ENCODE measurements at places on chromosomes 4 and X.

DNA sequence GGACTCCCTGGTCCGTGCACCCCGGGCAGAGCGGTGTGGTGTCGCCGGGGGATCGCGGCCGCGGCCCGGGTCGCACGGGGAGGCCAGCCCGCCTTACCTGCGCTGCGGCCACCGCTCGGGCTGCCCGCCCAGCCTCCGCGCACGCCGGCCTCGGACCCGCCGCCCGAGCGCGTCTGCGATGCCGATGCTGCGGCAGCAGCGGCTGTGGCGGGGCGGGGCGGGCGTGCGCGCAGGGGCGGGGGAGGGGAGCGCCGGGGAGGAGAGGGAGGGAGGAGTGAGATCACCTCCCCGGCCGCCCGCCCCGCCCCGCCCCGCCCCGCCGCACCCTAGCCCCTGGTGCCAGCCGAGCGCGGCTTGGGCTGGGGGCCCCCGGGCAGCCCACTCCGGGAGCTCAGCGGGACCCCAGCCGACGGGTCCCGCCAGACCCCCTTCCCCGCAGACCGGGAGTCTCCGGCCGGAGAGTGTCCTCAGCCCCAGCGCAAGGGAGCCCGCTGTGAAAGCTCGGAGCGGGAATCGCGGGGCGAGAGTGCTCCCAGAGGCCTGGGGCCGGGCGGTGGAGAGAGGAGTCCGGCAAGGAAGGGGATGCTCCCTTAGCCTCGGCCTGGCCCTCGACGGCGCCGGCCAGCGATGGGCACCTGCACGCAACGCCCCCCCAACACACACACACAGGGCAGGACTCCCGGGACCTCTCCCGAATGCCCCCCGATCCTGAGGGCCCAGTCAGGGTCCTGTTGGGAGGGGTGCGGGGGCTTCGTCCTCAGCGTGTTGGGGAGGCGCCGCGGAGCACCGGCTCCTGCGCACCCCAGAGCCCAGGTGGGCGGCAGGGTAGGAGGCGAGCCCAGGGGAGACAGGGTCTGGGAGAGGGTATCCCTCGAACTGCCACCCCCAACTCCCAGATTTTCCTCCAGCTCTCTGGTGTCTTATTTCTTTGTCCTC is at the start of gene L1CAM:
Gene L1CAM, minus strand, starts transcription at position 206 of the 936 bp plus-strand sequence. CDS start 10,337 bp downstream, outside the sequence.
- no peak for DNase-seq

- DNase-seq, result no peak
Observed at GRCh38 chr4:128800701-128801284, 8.7 kb upstream of the JADE1 start.

DNA sequence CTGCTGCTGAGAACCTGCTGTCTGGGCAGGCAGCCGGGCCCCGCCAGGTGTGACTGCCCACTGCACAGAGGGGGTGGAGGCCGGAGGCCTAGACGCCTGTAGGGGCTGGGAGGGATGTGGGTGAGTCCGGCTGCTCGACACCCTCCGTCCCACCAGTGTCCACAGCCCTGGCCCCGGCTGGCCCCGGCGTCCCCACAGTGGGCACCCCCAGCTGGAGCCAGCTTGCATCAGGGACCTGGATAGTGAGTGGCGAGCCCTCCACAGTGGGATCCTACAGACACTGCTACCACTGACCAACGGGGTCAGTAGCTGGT is 34.7 kb upstream of the SPON2 start:
- no peak for DNase-seq

DNA sequence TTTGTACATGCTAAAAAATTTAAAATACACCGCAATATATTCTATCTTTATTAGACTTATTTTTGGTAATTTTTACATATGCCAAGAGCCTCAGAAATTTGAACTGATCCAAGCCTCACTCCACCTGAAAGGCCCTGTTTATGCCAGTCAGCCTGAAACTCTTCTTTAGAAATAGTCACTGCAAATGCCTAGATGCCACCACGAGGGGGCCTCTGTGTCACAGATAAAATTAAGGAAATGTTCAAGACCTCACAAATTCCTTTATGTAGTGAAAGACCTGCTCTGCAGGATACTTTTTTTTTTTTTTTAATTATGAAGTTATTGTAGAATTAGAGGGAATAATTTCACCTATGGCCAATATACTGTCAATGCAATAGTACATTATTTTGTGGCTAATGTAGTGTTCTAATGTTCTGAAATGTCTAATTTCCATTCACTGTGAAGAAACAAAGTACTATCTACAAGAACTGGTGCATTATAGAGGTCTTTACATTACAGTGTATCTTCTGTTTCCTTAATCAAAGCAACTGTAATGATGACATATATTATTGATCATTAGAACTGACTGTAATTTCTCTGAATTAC is 69.8 kb downstream of the DTHD1 start:
- peak; percentile 62 for DNase-seq

DNA sequence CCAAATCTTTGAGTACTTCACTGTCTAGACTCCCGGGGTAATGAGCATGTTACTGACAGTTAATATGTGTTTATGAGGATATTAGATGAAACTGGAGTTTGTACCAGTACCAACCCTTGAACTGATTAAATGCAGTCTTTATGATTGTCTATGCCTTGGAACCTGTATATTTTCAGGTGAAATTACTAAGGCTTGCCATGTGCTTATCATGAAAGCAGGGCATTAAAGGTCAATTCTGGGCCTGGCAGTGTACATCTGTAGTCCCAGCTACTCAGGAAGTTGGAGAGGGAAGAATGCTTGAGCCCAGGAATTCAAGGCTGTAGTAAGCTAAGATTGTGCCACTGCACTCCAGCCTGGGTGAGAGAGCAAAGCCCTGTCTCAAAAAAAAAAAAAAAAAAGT is 27.6 kb downstream of the PHEX start:
- no peak for DNase-seq

DNA sequence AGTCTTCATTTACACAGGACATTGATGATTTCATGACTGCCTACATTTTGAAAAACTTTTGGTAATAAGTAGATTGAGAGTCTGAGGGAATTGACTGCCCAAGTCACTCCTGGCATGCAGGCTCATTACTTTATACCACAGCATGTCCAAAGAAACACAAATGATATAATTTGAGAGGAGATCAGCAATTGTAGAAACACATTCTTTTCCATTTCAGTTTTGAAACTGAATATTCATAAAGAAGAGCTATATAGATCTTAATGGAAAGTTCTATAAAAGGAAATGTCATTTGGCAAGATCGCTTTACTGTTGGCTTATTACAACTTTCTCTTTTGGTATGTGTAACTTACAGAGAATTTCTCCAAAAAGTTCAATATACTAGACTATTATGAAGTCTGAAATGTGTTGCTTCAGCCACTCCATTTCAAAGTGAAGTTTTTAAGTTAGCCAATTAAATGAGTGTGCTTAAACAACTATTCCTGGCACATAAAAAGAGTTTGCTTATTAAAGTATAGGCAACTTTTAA is 158.0 kb downstream of the ARAP2 start:
- no peak for DNase-seq

- DNase-seq, result no peak
Observed at GRCh38 chr4:177100307-177100706, 209.4 kb upstream of the NEIL3 start.

GRCh38 chr4:115687052-115687755 is 573.8 kb upstream of the NDST4 start:
- no peak for DNase-seq

DNA sequence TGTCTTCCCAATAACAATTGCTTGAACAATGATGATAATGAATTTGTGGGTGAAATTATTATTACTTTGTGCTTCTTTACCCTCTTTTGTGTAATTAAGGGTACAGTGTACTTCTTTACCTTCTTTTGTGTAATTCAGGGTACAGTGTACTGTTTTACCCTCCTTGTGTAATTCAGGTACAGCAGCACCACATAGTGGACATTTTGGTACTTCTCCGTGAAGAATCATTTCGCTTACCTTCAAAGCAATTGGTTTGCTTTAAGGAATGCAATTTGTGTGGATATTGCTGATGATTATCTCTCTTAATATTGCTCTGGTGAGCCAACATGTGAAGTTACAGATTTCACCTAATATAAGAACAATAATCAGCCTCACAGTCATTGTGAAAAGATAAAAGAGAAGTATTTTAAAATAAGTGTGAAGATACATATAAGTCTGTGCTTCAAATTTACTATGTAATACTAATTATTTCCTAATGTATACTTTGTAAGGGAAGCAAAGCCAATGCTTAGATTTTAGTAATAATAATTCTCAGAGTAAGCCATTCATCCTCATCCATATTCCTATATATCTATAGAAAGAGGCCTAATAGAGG is 27.2 kb upstream of the SEC24B start:
- DNase-seq, result no peak

- DNase-seq, result no peak
Observed at GRCh38 chr4:158782551-158783360, 13.9 kb downstream of the FNIP2 start.

DNA sequence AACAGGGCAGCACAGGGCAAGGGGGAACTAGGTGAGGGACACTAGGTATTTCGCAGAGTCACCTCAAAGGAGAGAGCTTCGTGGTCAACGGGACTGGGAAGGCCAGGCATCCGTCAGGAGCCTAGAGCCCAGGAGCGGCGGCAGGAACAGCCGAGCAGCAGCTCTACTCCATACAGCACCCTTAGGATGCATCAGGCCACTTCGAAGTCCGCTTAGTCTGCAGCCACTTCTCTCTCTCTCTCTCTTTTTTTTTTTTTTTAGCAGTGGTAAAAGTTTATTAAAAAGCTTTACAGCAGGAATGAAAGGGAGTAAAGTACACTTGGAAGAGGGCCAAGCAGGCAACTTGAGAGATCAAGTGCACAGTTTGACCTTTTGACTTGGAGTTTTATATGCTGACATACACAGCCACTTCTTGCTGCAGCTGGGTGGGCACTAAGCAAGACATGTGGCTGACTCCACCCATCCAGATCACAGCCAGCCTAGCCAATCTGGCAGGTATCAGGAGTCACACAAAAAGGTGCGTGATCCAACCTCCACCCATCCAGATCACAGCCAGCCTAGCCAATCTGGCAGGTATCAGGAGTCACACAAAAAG is 209.7 kb upstream of the RADX start:
- no peak for DNase-seq

- DNase-seq, result no peak
Observed at GRCh38 chr4:159169404-159170302, 66.8 kb downstream of the RAPGEF2 start.

DNA sequence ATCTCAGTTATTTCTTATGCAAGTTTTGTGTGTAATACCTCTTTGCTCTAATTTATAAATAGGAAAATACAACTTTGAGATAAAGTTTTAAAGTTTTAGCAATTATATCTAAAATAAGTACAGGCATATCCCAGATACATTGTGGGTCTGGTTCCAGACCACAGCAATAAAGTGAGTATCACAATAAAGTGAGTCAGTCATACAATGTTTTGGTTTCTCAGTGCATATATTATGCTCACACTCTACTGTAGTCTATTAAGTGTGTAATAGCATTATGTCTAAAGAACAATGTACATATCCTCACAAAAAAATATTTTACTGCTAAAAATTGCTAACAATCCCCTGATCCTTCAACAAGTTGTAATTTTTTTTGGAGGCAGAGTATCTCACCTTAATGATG is 49.2 kb downstream of the ANAPC10 start:
- DNase-seq, result no peak

- DNase-seq, result no peak
Observed at GRCh38 chr4:185803022-185803421, 9.0 kb downstream of the SORBS2 start.

GRCh38 chr4:185437809-185438208 is 12.0 kb upstream of the UFSP2 start:
- DNase-seq, result no peak

- DNase-seq, result no peak
Observed at GRCh38 chr4:99927566-99927965, 18.9 kb downstream of the DNAJB14 start.

DNA sequence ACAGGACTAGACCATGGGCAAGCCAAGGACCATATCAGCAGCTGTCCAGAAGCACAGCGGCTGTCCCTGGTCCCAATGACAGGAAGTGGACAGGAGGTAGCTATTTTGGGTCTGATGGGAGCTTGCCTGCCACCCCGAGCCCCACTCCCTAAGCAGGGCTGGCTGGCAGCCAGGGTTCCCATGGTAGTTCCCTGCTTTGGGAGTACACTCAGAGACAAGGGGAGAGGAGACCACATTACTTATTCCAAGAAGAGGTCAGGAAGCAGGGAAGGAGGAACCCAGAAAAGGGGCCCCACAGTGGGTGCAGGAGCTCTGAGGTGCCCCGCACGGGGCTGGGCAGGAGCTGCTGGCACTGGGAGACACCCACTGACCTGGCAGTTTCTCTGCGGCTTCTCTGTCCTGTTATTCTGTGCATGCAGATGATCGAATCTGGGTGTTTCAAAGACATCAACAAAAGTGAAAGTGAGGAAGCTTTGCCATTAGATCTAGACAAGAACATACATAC is 36.3 kb downstream of the HTT-AS start:
- peak; percentile 80 for DNase-seq

DNA sequence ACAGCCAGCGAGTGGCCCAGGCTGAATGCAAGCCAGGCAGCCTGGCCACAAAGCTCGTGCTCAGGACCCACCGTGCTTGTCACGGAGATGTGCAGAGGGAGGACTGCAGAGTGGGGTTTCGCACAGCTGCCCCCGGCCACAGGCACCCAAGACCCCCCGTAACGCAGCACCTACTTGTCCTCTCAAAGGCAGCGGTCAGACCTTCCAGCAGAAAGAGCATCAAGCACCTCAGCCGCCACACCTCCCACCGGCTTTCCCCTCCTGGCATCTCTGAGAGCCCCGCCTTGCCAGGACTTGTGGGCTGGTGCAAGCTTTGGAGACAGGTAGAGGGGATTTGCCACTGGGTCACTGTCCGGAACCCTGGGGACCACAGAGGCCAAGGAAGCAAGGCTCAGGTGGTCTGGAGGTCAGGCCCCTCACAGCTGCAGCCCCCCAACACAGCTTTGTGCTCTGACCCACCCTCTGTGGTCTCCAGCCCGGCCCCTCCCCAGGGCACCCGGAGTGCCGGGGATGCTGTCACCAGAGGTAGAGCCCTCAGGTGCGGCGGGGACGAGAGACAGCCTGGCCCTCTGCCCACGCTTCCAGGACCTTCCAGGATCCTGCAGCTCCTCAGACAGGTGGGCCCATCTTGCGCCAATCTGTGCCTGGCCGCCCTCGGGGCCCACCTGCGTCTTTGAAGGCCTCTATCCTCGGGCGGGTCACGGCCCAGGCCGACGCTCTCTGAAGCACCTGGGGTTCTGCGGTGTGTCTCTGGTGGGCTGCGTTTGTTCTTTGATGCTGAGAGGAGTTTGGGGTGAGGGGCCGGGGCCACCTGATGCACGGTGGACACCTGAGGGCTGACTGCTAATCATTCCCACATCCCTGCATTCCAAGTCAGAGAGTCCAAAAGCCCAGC is 34.4 kb upstream of the HMX1 start:
- DNase-seq, result peak; percentile 78

DNA sequence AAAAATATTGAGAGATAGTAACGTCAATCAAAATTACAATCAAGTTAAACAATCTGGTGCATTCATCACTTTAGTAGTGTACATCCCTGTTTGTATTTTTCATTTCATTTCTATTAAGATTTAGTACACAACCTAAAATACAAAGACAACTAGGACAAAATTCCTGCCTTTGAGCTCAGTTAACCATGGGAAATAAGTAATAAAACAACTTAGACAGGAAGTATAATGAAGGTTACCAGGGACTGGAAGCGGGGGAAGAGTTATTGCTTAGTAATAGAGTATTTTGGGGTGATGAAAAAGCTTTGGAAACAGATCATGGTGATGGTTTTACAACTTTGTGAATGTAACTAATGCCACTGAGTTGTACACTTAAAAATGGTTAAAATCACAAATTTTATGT is 25.6 kb upstream of the ATXN3L start:
- no peak for DNase-seq

GRCh38 chrX:29746326-29746725 is 469.0 kb upstream of the MAGEB2 start:
- DNase-seq, result no peak

GRCh38 chrX:103607364-103608305 is at the start of gene TCEAL3:
Gene TCEAL3 (plus strand): TSS chrX:103607963. CDS start chrX:103609065, 1,102 bp downstream.
- DNase-seq, result peak; percentile 49

GRCh38 chr4:54566608-54567007 is 91.1 kb upstream of the KIT start:
- DNase-seq, result no peak
